Stimulated activated CD4-positive, alpha-beta T cell treated with anti-CD3 and anti-CD28 coated beads, Interleukin-1b, Interleukin-23, amount 100 ng/mL, for 1 hour (primary cell): ENCODE measurements at places on chromosomes 2 and 18.

- DNase-seq: no peak
These were observed 138.9 kb upstream of the APCDD1 start for GRCh38 chr18:10315522-10315921.

- DNase-seq: peak; percentile 41
These were observed 83.0 kb upstream of the ZNF532 start for GRCh38 chr18:58781627-58782194.

GRCh38 chr2:191304939-191305875 lies 60.0 kb downstream of the MYO1B start:
- no peak for DNase-seq

DNA sequence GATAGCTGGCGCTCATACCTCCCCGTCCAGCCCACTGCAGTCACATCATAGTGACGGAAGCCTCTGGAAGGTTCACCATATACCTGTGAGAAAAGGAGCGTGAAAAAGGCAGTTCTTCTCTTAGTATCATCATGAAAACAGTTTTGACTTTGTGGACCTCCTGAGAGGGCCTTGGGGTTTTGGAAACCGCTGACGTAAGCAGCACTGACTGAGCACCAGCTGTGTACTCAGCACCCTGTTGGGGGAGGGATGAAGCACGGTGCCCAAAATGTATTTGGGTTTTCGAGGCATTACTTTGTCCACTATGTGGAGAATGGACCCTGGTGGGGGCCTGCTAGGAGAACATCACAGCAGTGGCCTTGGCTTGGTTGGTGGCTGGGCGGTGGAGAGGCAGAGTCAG lies 5.4 kb downstream of the SCLY start:
- no peak for DNase-seq

DNA sequence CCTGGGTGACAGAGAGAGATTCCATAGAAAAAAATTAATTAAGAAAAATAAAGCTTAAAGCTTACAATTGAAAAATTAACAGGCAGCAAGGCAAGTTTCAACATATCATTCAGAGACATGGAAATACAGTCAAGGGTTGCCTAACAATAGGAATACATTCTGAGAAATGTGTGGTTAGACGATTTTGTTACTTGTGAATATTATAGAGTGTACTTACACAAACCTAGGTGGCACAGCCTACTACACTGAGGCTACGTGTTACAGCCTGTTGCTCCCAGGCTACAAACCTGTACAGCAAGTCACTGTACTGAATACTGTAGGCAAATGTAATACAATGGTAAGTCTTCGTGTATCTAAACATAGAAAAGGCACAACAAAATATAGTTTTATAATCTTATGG lies 27.7 kb upstream of the ZBTB7C start:
- no peak for DNase-seq

- no peak for DNase-seq
These were observed 66.1 kb upstream of the EPC2 start for GRCh38 chr2:148578493-148578884.

- no peak for DNase-seq
These were observed 157.1 kb upstream of the CCDC150 start for GRCh38 chr2:196482119-196483065.

DNA sequence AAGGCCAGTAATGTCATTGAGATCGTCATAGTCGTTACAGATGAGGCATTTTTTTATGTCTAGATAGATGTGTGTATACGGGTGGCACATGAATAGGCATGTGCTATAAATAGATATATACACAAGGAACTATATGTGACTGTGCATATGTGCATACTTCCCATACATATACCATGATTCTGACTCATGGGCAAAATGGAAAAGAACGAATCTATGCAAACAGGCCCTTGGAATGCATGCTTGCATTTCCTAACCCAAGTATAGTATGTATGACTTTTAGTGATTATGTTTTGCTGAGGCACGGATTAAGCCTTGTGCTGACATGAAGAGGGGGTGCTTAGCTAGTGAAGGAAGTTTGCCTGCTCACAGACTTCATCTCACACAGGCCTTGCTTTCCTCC lies 111.7 kb downstream of the BCL11A start:
- DNase-seq: no peak

GRCh38 chr2:189570570-189571031 lies 10.0 kb downstream of the SLC40A1 start:
- DNase-seq: no peak

GRCh38 chr2:112910219-112910618 lies 746 bp upstream of the IL37 start:
- DNase-seq: no peak

DNA sequence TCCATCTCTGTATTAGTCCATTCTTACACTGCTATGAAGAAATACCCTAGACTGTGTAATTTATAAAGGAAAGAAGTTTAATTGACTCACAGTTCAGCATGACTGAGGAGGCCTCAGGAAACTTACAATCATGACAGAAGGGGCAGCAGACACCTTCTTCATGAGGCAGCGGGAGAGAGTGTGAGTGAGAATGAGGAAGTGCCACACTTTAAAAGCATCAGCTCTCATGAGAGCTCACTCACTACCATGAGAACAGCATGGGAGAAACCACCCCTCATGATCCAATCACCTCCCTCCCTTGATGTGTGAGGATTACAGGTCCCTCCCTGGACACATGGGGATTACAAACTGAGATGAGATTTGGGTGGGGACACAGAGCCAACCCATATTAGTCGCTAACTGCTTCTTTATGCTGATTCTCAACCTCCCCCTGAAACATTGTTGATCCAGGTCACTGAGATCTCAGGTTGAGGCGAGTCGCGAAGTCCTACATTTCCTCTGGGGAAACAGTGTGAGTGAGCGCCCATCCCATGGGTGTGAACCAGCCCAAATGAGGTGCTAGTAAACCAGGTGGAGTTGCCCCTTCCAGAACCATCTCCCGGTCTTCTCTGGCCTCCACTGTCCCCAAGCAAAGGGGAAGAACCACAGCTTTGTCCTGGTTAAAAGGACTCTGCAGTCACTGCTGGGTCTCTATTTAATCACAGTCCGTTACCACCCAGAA lies 123.8 kb downstream of the CAPN13 start:
- DNase-seq: no peak

DNA sequence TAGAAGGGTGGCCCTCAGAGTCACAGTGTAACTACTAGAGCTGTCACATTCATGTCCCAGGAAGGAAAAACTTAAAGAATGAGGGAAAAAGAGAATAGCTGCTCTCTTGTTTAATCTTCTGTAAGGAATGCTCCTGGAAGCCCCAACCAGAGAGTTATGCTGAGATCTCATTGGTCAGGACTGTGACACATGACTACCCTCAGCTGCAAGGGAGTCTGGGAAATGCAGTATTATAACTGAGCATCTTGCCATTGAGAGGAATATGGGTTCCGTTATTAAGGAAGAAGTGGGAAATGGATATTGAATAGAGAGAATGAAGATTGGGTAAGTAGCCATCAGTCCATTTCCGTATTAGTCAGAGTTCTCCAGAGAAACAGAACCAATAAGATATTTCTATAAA lies 165.9 kb downstream of the ALPK2 start:
- no peak for DNase-seq

GRCh38 chr18:66616523-66616983 lies 12.7 kb upstream of the CDH19 start:
- DNase-seq: no peak

- DNase-seq: no peak
These were observed 19.2 kb downstream of the POU3F3 start for GRCh38 chr2:104872866-104873688.

- DNase-seq: no peak
These were observed 220.9 kb downstream of the LDLRAD4 start for GRCh38 chr18:13439461-13439860.

DNA sequence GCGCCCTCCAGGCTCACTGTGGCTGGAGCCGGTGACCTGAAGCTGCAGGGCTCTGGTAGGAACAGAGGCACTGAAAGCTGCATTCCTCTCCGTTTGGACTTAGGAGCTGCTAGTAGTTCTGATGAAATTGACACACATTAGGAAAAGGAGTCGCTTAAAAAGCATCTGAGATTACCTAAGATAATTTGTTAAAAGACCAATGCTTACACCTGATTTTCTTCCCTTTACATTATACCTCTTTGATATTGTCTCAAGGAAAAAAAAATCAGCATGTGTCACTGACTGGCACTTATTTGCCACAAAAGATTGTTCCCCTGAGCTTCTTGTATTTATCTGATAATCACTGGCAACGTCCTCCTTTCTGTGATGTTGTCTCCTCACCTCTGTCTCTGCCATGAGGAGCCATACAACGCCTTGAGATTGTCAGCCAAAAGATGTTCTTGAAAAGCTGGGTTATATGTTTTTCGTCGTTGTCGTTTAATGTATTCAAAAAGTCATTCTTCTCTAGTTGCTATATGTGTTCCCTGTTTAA lies 618 bp upstream of the CHN1 start:
- DNase-seq: no peak

- DNase-seq: no peak
These were observed 67.2 kb downstream of the REV1 start for GRCh38 chr2:99422599-99422998.

DNA sequence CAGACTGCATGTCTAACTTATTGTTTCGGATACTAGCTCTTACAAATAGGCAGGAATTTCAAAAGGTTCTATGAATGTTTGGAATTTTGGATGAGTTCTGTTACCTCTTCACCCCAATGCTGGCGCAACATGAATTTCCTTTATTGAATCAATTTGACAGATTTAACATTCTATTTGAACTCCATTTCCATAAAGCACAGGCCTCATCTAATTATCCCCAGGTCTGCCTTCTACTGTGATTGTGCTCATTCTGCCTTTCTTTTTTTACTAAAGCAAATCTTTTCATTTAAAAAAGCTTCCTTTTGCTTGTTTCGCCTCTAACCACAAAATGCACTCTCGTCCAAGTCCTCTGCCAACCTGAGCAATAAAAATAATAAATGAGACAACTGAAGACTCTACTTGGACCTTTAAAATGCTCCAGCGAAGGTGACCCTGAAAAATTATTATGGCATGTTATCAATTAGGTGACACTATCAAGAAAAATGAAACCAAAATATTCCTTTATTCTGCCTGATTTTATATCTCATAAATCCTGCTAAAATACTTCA lies 922.9 kb upstream of the FSHR start:
- no peak for DNase-seq

GRCh38 chr2:101860157-101860556 lies 131.6 kb upstream of the IL1R2 start:
- DNase-seq: no peak

GRCh38 chr2:122319539-122320132 lies 564.2 kb downstream of the TSN start:
- DNase-seq: no peak

DNA sequence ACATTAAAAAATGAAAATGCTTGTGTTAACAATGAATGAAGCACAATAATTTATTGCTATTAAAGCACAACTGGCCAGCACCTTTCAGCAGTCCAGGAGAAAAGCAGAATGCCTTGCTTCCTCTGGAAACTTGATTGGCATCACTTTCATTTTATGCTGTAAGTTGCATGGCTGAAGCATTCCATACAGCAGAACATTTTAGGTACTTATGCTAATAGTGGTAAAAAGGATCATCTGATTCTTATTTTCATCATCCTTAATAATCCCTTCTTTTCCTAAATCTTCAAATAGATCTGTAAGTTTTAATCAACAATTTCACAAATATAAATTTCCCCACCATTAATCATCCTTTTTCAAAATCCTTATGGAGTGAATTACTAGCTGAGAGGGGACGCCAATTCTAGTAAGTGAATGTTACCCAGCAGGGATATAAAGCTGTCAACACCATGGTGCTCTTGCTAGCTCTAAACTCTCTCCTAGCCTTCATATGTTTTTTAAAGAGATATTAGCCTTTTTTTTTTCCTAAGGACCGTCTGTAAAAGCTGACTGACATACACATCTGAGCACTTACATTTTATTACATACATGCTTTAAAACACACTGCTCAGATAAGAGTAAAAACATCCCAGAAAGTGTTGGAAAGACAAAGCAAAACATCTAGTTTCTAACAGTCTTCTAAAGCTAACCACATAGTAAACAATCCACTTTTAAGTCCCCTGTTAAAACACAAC lies 5.3 kb downstream of the SATB2 start:
- no peak for DNase-seq

DNA sequence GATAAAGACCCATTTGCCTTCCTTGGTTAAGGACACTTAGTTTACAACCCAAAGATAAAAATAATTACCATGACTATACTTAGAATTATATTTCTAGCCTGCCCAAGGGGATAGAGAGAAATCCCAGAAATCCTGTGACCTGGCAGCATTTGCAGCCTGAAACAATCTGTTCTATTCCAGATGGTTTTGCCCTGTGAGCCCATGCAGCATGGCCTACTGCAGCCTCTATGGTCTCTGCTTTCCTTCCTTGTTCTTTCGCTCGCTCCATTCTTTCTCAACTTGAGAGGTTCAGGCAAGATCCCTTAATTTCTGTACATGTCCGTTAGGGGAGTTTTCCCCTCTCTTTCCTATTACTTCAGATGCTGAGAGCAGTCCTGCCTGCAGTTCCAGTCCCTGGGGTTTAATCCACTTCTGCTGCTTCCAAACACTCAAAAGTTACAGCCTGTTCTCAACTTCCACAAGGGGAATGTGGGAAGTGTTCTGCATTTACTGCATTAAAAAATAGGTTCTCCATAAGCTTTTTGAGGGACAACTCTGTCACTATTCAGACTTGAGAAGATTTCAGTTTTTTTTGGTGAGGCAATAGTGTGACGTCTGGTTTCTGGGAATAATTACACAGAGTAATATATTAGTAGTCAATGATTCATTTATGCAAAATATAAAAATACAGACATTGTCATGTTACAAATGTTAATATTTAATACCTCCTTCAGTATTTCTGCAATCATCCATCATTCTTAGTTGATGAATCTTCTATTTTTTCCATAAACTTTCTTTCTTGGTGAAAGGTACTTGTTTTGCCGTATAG lies 80.3 kb downstream of the CDCA7 start:
- DNase-seq: no peak

- no peak for DNase-seq
These were observed 1343.8 kb upstream of the LRRTM1 start for GRCh38 chr2:81648370-81648769.

DNA sequence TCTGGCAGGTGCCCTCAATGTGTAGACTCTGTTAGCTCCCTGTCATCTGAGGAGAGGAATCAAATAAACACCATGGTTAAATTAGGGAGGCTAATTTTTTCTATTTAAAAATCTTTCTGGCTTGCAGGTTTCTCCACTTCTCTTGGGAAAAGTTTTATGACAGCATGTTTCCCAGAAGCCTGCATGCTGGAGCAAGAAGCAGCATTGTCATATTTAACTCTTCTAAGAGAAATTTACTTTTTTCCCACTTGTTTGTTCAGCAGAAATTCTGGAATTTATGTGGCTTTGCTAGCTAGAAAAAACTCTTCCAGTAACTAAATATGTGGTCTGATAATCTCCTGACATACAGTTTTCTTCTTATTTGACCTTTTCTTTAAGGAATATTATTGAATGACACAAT lies 230.5 kb downstream of the PARD3B start:
- DNase-seq: no peak

- DNase-seq: no peak
These were observed 26.1 kb upstream of the REG3G start for GRCh38 chr2:78999406-78999805.

DNA sequence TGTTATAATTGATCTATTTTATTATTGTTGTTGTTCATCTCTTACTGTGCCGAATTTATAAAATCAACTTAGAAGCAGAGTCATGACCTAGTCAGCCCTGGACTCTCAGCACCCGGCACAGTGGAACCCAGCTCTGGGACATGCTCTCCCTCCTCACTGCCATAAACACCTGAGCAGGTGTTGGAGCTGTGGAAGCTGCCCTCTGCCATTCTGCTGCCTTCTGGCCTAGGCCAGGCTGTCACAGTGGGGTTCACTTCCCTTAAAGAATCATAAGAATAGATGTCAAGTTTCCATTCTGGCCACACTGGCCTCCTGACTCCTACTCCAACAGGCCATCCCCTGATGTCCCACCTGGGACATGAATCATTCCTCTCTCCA lies 192.2 kb downstream of the ZFP36L2 start:
- no peak for DNase-seq
